Breast epithelium (tissue), 4 donors: ENCODE measurements at places on chromosomes 6 and 20. TPM values are rescaled to one million over a fixed set of nuclear protein-coding genes. Genes with fewer than 3 reads are reported as not detected.

DNA sequence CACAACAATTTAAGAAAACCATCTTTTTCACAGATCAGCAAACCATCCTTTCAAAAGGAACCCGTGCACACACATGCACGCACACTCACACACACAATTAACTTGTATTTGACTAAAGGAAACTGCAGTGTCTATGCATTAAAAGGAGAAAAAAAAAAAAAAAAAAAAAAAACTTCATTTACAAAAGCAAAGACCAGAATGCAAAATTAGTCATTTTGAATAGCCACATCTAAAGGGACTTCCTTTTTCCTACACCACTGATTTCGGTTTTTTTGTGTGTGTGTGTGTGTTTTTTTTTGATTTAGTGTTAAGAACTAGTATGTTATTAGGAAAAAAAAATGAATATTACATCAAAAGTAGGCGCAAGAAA lies 6.3 kb downstream of the ZMYND8 start:
- H3K4me1 ChIP-seq: peaks cover 58% of the 10 kb centered on the region
- H3K4me3 ChIP-seq: no peak overlapping the region
- H3K36me3 ChIP-seq: no peaks in the 10 kb centered on the region
- DNase-seq: no peak
- H3K27ac ChIP-seq: peak overlapping the region; percentile 99
- no peaks in the 10 kb centered on the region for H3K27me3 ChIP-seq

DNA sequence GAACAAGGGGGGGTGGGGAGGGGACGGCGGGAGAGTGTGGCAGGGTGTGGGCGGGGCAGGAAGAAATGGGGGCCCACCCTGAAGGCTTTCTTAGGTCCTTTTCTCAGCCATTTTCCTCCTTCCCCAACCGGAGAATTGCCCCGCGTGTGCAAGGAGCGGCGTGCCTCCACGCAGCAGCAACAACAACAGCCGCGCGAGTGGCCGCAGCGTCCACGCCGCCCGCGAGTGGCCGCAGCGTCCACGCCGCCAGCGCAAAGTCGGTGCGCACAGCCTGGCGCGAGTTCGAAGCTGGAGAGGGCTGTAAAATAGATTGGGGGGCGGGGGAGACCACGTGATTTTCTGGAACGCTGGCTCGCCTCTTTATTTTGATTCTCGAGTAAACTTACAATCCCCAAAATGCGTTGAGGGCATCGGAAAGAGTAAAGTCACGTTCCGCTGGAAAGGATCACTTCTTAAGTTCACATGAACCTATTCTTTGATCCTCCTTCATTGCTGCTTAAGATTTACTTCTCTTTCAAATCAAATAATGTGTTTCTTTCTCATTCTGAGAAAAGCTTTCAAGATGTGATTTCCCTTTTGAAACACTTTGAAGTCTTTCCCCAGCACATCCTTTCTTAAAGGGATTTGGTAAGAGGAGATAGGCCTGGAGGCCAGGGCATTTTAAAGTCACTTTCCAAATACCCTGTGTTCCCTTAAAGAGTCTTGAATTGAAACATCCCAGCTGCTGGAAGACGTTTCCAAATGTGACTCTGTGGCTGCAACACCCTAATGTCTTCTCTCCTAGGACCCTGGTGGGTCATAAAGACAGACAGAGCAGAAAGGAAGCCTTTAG lies 66.7 kb upstream of the ZNF217 start:
- no peak for DNase-seq
- peak overlapping the region; percentile 90 for H3K27ac ChIP-seq
- peak overlapping the region; percentile 47 for H3K4me3 ChIP-seq
- peaks cover 3% of the 10 kb centered on the region for H3K4me1 ChIP-seq

IP6K3 gene
- 0.15 TPM for total RNA-seq

DNA sequence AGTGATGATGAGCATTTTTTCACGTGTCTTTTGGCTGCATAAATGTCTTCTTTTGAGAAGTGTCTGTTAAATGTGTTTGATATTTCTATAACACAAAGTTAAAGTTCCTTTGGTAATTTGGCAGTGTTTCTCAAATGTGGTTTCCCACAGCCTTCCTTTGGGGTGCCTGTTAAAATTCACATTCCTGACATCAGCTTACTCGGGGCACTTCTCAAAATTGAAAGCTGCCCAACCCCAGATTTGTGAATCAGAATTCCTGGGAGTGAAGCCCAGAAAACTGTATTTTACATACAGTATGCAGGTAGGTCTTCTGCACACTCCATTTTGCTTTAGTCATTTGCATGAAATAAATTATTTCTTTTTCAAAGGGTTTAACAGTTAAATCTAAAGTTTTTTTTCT lies 207.9 kb downstream of the GMPR start:
- no peaks in the 10 kb centered on the region for H3K4me1 ChIP-seq
- DNase-seq: no peak
- H3K27ac ChIP-seq: no peak overlapping the region

DNA sequence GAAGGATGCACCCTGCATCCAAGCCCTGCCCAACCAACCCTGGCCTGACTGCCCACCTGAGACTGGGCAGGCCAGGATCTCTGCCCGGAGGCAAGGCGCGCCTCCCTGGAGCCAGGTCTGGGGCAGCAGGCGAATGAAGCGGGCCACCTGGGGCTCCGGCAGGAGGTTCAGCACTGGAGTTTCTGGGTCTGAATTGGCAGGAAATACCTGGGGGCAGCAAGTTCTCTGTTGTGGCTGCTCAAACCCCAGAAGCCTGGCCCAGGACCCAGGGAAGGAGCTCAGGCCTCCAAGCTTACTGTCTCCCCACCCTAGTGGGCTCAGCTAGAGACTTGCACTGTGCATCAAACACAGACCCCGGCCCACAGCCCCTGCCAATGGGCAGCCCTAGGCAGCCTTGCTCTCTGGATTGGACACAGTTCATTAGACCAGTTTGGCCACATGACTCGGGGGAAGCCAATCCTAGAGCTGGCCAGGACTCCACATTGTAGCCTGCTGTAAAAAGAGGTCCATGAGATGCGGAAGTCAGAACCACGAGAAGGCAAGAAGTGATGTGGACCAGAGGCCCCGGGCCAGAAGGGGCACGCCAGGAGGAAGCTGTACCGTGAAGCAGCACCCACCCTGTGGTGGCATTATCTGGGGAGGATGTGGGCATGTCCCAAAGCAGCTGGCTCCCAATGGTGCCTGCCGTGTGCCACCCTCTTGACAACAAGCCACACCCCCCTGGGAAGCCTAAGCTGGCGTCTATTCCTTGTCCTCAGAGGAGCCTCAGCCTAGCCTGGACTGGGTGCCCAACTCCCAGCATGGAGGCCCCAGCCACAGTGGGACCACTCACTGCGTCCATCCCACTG lies 3.1 kb downstream of the CPXM1 start:
- H3K4me3 ChIP-seq: no peak overlapping the region
- H3K36me3 ChIP-seq: no peaks in the 10 kb centered on the region

MATN4 gene
- total RNA-seq: not detected
